ENCODE measurements at places on chromosomes 3 and 15.

GRCh38 chr15:33716025-33716424 lies 252.3 kb upstream of the CHRM5 start:
- DNase-seq, result no peak

- DNase-seq, result no peak
These were observed 233.7 kb downstream of the SHQ1 start for GRCh38 chr3:72614394-72615074.

DNA sequence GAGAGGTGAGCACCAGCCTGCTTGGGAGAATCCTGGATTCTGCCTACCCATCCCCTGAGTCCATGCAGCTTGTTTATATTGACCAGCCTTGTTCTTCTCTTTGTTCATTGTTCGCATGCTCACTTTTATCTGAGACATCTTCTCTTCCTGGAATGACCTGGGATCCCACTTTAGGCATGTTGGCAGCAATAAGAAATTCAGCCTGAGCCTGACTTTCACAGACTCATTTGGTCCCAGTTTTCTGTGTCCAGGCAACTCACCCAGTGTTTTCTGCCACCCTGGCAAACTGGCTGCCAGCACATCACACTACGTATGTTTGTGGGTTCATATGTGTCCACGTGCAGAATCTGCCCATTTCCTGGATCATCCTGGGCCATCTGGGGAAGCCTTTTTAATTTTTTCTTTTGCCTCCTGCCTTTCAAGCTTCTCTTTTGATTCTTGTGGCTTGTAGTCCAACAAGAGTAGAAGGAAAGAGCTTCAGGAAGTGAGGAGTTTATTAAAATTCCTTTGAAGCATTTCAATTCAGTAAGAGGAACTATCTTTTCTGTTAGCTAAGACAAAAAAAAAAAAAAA lies 199.9 kb downstream of the FNDC3B start:
- no peak for DNase-seq

DNA sequence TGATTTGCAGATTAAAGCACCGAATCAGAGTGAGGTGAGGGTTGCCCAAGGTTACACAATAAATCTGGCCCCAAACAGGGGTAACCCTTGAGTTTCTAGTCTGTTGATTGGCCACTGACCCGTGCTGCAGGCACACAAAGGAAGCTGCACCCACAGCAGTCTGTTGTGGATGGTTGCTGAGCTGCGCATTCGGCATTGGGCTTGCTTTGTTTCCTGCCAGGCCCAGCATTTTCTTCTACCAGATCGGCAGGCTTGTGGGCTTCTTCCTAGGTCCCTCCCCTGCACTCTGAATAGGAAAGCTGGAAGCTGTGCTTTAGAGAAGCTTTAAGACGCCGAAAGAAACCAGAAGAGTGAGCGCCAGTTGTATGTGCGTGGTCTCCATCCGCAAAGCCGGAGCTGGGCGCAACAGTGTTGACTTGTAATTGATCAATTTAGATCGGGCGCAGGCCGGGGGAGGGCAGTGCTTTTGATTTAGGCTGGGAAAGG lies 12.1 kb downstream of the B3GNT5 start:
- no peak for DNase-seq

GRCh38 chr15:63843901-63844317 lies 10.2 kb upstream of the HERC1 start:
- no peak for DNase-seq

- DNase-seq, result no peak
These were observed 107.2 kb upstream of the MME start for GRCh38 chr3:154972951-154973350.

DNA sequence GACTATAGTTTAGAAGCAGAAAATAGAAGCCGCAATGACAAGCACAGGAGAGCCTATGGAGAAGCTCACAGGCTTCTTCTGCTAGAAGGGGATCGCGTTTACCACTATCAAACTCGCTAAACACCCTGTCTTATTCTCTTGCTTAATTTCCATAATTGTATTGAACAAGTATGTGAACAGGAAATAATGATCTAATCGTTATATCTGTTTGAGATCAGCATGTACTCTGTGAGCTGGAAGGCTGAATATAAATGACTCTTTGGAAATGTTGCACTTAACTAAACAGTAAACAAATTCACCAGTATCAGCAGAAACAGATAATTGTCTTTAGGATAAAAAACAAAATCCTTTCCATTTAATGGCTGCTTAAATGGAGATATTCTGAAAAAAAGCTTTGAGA lies 15.0 kb downstream of the NEK10 start:
- DNase-seq, result no peak

Measured in RPMI8226 (cell line).